T-helper 1 cell (primary cell): ENCODE measurements at places on chromosomes 6 and 20.
A peak's percentile ranks its signal among the peaks of the same experiment; 100 is the strongest.

DNA sequence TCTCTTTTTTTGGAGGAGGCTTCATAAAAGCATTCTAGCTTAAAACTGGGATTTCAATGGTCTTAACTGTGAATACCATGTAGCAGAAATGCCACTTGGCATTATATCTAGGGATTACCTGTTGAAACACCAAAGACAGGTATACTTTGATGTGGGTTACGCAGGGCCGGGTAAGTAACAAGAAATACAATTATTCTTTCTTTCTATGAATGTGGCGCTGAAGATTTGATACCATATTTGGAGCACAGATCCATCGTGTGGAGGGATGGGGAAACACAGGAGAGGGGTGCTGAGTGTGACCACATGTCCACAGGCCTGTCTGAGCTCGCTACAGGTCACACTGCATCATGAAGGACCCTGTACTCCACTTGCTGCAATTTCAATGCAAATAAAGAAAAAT, 257.8 kb downstream of the GMPR start:
- DNase-seq, result no peak

DNA sequence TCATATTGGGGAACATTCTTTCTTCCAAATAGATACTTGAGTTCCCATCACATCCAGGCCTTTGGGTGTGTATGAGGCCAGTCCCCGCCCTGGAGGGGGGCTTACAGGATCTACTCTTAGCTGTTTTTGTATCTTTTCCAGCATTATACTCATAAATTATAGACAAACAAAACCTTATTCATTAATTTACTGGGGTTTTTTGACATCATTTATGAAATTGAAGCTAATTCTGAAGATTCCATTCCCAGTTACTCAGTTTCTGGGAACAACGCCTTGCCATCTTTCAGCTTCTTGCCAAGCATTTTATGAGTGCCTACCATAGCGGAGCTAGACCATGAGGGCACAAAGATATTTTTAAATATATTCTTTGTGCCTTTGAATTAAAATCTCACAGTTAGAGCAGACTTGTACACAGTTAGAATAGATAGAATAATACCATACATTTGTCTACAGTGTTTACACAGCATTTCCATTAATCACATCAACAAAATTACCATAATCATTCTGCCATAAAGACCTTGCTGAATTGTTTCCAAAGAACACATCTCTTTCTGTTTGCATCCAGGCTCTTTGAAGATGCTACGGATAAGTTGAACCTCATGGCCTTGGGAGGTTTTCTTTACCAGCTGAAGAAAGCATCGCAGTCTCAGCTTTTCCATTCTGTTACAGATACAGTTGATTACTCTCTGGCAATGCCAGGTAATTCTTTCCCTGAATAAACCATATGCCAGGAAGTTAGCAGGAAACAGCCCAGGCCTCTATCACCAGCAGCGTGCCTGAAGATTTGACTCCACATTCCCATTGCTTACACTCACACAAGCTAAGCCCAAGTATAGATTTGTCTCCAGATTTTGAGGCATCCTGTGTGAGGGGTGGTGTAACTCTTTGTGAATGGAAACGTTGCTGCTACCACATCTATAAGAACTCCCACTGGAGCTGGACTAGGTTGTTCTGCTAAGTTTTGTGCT, 75.4 kb upstream of the PBOV1 start:
- DNase-seq, result no peak

DNA sequence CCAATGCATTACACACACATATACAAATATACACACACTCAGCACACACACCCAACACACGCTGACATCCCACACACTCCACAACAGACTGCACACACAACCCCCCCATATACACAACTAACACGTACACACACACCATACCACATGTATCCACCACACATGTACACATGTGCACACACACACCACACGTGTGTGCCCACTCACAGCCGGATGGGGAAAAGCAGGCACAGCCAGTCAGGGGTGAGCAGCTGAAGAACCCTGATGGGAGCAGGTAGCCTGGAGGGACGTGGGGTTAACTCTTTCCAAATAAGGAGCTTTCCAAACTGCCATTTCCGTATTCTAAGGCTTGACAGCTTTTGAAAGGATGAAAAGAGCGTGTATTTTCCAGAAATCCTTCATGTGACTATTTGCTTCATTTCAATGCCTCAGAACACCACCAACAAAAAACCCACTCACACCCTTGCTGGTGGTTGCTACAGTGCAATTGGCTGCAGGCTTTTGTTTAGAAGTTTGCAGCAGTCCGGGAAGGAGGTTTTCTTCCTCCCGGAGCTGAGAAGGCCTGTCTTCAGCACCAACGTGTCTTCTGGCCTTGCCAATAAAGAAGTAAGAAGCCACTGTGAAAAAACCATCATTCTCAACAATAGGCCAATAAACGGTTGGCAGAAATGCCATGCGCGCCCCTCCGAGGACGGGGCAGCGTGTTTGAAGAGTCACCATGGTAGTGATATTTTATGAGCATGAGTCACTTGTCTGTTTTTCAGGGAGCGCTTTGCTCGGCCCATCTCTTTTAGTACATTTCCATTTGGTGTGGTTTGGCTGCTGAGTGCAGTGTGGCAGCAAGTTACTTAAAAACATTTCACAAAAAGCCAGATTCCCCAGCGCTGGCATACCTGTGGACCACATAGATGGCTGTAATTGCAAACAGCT, 131.3 kb upstream of the GMDS start:
- no peak for DNase-seq

DNA sequence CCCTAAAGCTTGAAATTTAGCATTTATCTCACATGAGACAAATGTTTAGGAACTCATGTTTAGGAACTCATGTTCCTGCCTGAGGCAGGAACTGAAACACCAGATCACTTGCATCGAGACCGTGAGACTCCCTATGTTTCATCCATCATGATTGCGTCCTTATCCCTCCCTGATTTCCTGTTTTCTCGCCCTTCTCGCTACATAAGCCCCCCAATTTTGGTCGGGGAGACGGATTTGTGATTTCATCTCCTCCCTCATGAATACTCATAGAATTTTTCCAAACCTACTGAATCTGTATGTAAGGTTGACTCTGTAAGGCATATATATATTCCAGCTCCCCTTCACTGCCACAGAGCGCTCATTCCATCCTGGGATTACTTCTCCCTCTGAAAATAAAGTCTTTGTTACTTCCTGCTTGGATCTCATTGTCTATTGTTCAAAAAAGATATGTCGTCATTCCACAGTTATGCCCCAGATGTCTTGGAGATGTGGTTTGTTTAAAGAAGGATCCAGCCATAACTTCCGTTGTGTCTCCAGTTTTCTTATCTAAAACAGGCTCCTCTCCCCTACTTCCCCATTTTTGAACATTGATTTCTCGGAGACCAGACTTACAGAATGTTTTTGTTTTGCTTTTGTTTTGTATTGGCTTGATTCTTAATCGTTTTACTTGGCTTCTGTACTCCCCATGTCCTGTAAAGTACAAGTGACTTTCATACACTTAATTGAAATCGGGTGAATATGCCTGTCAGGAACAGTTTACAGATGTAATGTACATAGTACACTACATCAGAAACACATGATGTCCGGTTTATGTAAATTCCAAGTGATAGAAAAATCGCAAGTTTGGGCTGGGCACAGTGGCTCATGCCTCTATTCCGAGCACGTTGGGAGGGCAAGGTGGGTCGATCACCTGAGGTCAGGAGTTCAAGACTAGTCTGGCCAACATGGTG, 118.7 kb downstream of the HFE start:
- peak; percentile 44 for DNase-seq

- no peak for DNase-seq
Measured at GRCh38 chr6:81487489-81487888, 265.0 kb downstream of the TENT5A start.

DNA sequence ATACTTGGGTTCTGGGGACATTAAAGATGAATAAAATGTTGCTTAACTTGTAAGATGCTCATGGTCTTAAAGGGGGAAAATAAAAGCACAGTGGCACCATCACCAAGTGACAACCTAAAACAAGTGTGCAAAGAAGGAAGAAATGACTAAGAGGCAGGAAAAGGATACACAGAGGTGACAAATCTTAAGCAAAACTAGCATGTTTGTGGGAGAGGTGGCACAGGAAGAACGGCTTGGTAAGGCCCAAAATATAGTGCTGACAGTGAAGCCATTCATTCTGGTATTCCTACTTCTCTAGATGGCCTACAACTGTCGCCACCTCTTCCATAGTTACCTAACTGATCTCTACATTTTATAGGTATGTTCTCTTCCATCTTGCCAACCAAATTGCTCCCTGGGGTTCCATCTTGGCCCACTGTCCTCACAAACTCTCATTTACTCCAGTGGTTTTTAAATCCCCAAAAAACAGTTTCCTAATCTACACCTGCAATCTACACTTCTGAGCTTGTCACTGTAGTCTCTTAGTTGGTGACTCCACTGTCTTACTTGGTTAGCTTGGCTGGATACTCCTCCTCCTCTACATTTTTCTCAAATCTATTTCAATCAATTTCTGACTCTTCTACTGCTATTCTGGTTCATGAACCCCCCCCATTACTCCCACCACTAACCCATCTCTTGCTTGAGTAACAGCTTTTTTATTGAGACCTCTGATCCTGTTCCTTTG, 33.5 kb downstream of the FAM8A1 start:
- DNase-seq, result no peak

GRCh38 chr20:9227896-9228615, 159.2 kb downstream of the PLCB4 start:
- no peak for DNase-seq

GRCh38 chr6:117449549-117450439, 24.1 kb upstream of the ROS1 start:
- DNase-seq, result peak; percentile 8
